ENCODE measurements at places on chromosomes 2 and 18.
A peak's percentile ranks its signal among the peaks of the same experiment; 100 is the strongest.

DNA sequence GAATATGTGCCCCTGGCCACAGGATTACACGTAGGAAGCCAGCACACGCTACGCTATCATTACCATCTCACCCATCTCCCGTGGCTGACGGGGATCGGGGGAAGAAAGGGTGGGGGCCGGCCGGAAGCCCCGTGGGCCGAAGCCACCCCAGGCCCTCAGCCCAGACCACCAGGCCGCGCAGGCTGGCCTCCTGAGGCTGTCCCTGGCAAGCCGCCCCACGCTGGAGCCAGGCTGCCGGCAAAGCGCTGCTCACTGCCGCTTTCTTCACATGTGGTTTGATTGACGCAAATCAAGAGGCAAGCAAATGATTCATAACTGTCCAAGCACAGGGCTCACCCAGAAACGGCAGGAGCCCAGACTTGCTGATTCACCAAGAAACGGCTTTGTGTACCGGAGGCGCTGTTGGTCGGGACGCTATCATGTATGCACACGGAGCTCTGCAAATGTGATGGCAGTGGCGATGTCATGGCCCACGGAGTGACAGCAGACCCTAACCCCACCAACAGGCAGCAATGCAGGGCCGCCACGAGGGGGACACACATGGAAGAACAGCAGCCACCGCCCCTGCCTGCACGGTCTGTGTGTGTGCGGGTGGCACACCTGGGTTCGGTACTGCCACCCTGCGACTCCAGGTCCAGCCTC, 125.7 kb downstream of the HDAC4 start:
- DNase-seq = peak; percentile 59

- DNase-seq = peak; percentile 35
These were observed 19.2 kb upstream of the IL36G start for GRCh38 chr2:112958428-112959108.

GRCh38 chr2:125870264-125870663, 785.7 kb upstream of the GYPC start:
- DNase-seq = no peak

DNA sequence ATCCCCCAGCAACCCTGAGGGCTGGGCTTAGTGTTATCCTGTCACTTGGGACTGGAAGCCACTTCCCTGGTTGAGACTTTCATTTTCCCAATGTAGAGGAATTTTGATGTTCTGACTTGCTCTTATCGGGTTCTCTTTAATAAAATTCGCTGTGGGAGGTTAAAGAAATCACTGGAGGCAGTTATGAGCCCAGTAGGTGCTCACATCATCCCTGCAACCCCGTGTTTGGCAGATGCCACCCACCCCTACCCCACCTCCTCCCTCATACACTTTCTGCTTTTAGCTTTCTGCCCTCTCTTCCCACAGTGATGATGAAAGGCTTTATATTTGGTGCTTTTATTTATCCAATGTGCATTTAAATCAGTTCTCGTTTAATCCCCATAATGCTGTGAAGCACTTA, 106.6 kb downstream of the MAPK4 start:
- DNase-seq = no peak

- no peak for DNase-seq
These were observed 108.8 kb upstream of the LRRTM4 start for GRCh38 chr2:77631007-77631406.

DNA sequence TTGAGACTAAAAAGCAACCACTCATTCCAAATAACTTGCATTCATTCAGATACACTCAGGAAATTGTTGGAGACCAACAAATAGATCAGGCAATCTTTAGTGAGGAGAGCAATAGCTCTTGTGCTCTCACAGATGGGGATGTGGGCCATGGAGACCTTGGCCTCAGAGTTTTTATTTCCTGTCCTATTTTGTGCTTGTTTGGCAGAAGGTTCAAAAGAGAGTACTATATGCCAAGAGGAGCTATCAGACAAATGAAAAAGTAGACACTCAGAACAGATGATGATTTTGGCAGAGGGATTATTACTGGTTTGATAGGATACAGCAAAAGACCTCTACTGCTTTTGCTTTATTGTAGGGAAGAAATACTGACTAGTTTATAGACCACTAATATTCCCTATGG, 230.2 kb downstream of the KCNE4 start:
- no peak for DNase-seq

- DNase-seq = peak; percentile 58
These were observed 129.7 kb downstream of the MYCN start for GRCh38 chr2:16069933-16070647.

All from frontal cortex (tissue), 4 donors.